IPS DF 19.7 (cell line): ENCODE measurements at places on chromosomes 2 and 18.

- no peak for DNase-seq
Measured at GRCh38 chr2:99200076-99200800, 19.3 kb downstream of the MRPL30 start.

- DNase-seq = no peak
Measured at GRCh38 chr2:24813691-24814137, 20.5 kb downstream of the CENPO start.

DNA sequence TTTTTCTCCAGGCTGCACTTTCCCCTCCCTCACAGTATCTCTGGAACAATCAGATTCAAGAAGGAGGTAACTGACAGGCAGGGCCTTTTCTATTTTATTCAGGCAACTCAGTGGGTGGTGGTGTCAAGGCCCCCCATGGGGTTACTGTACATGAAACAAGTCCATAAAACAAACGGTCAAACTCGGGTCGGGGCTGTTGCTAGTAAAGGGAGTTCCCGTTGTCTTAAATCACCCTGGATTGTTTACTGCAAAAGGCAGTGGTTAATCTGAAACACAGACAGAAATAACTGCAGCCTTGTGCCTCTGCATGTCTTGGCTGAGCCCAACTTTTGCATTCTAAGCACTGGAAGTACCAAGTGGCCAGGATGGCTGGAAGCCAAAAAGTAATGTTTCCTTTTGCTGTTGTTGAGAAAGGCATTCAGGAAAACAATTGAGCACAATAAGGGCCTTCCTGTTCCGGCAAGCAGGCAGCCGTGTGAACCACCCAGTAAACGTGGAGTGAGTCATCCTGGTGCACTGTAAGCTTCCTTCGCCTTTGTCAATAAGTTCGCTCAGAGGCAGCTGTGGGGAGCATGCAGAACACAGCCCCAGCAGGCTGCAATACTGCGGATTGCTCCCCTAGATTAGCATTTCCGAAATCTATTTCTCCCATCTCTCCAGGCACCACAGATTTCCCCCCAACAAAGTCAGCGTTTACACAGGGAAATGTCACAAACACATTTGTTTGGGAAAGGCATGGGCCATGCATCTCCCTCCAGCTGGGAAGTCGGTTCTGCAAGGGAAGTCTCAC is 149.6 kb downstream of the IRS1 start:
- DNase-seq = peak; percentile 94

- no peak for DNase-seq
Measured at GRCh38 chr2:117902933-117903332, 88.4 kb downstream of the DDX18 start.
